NCI-H2081 treated with DMSO at 0.1 percent for 48 hours (cell line): ENCODE measurements at places on chromosomes 6 and 20.

- no peak for DNase-seq
These were observed 38.3 kb upstream of the SAMHD1 start for GRCh38 chr20:36989797-36990196.

GRCh38 chr20:63057171-63058117 is 50.7 kb upstream of the BHLHE23 start:
- DNase-seq: no peak

DNA sequence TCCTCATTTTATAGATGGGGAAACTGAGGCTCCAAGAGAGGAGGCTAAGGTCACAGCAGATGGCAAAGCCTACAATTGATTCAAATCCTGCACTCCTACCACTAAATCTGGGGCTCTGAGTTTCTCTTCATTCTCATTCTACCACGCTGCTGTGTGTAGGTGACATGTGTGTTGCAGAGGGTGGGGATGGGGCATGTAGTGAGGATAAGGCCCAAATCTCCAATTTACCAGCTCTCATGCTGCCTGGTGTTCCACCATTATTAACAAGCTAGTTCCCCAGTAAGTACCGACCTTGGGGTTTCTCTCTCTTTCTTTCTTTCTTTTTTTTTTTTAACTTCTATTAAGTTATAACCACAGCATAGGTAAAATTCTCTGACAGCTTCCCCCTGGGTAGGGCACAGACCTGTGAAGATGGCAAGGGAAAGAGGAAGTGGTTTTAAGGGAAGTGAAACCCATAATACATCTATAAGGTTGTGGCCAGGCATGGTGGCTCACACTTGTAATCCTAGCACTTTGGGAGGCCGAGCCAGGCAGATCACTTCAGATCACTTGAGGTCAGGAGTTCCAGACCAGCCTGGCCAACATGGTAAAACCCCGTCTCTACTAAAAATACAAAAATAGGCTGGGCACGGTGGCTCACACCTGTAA is 13.0 kb upstream of the MATN4 start:
- DNase-seq: no peak

DNA sequence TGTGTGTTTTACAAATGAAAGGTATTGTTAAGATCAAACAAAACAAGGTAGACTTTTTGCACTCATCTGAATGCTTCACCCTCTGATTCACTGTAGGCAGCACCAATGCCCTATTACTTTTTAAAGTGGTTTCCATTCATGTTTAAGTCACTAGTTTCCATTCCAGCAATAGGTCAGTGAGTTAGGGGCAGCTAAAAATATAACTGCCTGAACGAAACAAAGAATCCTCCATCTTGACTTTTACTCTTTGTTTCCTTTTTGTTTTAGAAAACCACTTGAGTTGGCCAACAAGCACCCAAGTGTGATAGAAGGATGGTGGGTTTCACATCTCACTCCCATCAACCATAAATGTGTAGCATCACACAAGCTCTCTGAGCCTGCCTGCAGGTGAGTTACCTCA is 25.5 kb downstream of the CLIC5 start:
- no peak for DNase-seq

GRCh38 chr6:137211910-137212309 is 7.3 kb downstream of the IFNGR1 start:
- DNase-seq: no peak

GRCh38 chr20:12969071-12969669 is 39.6 kb upstream of the SPTLC3 start:
- no peak for DNase-seq

GRCh38 chr20:38119446-38119845 is 45.6 kb downstream of the TGM2 start:
- DNase-seq: no peak

DNA sequence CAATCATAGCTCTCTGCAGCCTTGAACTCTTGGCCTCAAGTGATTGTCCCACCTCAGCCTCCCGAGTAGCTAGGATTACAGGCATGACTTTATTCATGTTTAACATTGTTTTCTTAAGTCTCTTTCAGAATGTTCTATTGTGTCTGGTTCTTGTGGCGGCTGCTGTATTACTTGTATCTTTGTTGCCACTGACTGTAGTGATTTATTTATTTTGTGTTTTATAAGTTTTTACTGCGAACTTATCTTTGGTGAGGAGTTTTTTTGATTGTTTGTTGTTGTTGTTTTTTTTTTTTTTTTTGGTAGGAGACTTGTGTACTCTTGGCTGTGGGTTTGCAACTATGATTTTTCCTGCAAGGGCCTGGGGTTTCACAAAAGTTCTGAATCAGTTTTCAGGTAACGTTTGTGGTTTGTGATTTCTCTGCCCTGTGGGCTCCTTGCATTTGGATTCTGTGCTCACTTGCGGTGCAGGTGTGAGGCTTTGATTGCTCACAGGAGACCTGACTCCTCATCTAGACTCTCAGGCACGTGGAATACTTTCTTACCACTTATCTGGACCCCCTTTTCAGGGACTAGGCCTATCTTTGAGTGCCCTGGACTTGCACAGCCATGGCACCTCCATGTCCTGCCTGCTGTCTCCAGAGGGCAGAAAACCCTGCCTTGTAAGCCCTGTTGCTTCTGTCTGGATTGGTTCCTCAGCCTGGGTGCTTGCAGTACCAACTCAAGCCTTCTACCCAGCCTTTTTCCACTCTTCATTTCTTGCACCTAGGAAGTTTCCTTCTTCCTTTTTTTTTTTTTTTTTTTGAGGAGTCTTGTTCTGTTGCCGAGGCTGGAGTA is 25.2 kb downstream of the KIF25 start:
- DNase-seq: no peak

DNA sequence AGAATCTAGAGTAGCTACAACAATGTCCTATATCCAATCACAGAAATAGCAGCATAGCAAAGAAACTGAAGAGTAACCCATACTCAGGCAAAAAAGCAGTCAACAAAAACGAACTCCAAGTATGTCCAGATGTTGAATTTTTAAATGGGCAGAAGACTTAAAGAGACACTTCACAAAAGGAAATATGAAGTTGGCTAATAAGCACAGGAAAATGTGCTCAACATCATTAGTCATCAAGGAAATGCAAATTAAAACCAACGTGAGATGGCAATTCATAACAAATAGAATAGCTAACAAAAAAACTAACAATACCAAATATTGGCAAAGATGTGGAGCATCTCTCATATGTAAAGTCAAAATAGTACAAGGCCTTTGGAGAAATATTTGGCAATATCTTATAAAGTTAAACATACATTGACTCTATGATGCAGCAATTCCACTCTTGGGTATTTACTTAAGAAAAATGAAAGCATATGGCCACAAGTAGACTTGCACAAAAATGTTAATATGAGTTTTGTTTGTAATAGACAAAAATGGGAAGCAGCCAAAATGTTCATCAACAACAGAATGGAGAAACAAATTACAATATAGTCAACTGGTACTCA is 37.7 kb downstream of the FRK start:
- DNase-seq: no peak

- no peak for DNase-seq
These were observed 142.3 kb downstream of the AKAP7 start for GRCh38 chr6:131277591-131277990.

- peak; percentile 38 for DNase-seq
These were observed 226.6 kb downstream of the ALDH8A1 start for GRCh38 chr6:134723081-134723871.

- DNase-seq: no peak
These were observed 65.6 kb upstream of the KIF13A start for GRCh38 chr6:18053078-18053477.

DNA sequence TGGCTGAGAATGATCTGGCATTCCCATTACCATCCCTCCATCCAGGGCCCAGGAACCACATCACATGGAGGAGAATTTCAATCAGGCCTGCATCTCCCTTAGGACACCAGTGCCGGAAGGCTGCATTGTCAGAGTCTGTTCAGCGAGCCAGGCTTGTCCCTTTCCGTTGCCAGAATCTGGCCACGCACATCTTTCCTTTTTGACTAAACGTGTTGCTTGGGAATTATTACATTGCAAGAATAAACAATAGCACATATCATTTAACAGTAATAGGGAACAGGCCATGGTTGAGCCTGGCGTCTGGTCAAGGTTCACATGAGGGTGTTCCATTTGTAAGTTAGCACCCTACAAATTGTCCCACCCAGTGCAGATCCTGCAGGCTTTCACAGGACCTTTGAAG is 42.8 kb downstream of the SOBP start:
- DNase-seq: no peak

GRCh38 chr20:53642196-53643030 is 48.8 kb upstream of the ZNF217 start:
- DNase-seq: no peak

DNA sequence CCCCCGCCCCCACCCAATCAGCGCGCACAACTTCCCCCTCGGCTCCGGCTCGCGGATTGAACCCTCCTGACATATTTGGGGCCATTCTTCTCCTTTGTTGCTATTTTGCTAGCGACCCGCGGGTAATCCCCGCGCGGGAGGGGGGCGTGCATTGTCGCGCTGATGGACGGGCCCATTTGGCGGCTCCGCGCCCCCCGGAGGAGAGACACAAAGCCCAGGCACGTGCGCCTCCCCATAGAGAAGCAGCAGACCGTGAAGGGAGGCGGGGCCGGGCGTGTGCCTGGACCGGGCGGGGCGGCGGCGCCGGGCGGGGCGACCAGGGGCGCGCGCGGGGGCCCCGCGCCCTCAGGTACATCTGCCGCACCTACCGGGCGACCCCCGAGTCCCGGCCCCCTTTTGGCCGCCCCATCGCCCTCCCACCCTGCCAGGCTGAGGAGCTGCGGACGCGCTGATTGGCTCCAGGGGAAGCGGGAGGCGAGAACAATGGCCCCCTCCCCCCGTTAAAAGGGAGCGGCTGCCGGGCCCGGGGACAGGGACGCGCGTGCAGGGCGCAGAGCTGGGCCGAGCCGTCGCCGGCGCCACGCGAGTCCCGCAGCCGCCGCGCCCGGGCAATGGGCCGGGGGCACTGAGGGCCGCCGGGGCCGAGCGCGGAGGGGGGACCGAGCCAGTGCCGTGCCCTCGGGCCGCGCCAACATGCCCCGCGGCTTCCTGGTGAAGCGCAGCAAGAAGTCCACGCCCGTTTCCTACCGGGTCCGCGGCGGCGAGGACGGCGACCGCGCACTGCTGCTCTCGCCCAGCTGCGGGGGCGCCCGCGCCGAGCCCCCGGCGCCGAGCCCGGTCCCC is at the start of gene INSM1:
Gene INSM1 (plus strand): TSS at position 530 of the 843 bp plus-strand sequence. CDS start 164 bp downstream, at position 694.
- DNase-seq: peak; percentile 89

GRCh38 chr6:31203345-31203979 is 33.0 kb upstream of the POU5F1 start:
- peak; percentile 81 for DNase-seq

DNA sequence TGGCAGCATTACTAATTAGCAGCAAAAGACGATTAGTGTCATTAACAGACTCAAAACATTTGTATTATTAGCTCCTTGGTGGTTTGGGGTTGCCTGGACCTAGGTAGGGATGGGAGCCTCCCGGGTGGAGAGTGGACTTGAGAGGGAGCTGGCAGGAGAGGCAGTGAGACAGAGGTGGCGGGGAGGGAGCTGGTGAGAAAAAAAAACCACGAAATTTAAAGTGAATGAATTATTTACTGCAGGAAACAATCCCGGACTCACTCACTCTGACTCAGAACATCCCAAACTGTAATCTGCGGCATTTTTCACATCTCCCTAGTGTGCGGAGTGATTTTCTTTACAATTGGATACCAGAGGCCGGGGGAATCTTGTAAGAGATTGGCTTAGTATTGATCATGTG is 14.3 kb upstream of the CDH22 start:
- DNase-seq: no peak

- no peak for DNase-seq
These were observed 103.1 kb downstream of the QRSL1 start for GRCh38 chr6:106732376-106732940.

- DNase-seq: no peak
These were observed 565 bp downstream of the QKI start for GRCh38 chr6:163414946-163415619.

GRCh38 chr20:58878399-58878798 is 25.9 kb downstream of the GNAS start:
- DNase-seq: no peak

- no peak for DNase-seq
These were observed 47.8 kb upstream of the PKHD1 start for GRCh38 chr6:52135217-52135616.

DNA sequence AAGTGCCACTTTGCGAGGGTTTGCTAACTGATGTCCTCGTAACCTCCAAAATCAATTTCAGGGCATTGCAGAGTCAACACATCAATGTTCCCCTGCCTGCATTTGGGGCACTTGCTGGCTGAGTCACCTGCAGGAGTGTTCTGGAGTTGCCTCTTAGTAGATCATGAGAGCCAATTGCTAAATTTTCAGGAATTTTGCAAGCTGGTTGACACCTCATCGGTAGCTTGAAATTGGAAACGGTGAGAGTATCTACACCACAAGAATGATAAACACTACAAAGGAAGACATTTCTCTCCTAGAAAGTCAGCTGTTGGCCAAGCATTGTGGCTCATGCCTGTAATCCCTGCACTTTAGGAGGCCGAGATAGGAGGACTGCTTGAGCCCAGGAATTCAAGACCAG is 10.8 kb upstream of the BFSP1 start:
- no peak for DNase-seq

DNA sequence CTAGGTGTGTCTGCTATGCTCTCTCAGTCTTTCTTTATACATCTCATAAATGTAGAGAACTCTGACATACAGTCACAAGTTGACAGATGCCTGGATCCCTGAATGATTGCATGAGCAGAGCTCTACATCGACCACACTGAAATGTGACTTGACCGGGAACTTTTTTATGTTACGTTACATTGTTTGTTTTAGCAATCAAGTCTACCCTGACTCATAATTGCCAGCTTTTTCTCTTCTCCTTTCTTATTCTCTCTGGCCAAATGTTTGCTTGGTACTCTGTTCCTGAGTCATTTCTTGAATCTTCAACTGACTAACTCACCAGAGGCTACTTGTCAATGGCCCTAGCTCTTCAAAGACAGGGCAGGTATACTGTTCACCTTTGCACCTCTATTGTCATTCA is 213.6 kb upstream of the DTNBP1 start:
- DNase-seq: no peak

- no peak for DNase-seq
These were observed 251.2 kb downstream of the SLC24A3 start for GRCh38 chr20:19463597-19463996.

GRCh38 chr6:139961190-139961589 is 586.7 kb upstream of the CITED2 start:
- no peak for DNase-seq

DNA sequence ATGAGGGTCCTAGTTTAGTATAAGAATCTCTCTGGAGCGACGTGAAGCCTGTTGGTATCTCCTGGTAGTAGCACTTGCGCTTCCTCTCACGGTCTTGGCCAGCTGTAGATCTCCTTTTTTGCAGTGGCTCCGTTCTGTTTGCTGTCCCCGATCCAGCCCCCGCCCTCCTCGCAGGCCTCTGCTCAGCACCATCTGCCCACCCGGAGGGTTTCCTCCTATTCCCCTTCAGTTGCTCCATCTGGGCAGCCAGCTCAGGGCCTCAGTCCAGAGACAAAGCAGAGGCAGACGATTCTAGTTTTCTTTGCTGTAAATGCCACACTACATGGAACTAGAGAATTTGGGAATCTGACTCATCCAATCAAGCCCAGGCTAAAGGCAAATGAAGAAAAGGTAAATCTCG is 126.6 kb downstream of the TIAM2 start:
- no peak for DNase-seq
